ENCODE measurements at places on chromosomes 2 and 18.

DNA sequence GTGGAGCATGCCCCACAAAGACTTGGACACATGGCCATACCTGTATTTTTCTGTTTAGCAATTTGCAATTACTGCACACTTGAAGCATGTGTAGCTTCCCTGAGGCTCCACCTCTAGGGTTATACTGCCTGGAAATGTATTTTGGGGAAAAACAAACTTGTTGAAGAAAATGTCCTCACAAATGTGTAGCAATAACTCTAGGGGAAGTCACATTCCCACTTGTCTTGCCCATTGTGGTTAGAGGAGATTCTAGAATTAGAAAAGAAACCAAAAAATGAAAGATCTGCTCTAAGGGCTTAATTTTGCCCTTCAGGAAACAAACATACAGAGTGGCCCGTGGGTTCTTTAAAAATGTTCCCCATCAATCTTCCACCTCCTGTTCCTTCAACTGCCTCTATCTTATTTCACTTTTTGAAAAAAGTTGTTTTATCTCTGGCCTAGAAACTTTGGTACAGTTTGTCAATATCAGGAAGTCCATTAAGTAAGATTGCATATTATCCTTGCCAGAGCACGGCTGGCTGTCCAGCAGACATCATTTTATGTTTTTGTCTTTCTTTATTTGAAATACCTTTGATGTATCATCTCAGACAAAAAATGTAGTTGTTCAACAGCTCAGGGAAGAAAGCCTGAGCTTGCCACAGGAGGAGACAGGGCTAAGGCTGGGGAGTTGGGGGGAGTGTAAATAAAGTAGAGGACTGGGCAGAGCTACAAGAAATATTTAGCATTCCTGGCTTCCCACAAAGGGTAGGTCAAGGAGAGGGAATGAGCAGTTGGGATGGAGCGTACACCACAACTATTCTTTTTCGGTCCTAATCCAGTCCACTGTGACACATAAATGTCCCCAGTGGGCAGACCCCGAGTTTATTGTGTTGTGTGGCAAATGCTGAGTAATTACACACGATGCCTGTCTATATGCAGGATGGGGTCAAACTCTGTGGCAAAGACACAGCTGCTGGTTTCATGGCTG, 96.8 kb upstream of the CDC42EP3 start:
- DNase-seq: peak; percentile 92

DNA sequence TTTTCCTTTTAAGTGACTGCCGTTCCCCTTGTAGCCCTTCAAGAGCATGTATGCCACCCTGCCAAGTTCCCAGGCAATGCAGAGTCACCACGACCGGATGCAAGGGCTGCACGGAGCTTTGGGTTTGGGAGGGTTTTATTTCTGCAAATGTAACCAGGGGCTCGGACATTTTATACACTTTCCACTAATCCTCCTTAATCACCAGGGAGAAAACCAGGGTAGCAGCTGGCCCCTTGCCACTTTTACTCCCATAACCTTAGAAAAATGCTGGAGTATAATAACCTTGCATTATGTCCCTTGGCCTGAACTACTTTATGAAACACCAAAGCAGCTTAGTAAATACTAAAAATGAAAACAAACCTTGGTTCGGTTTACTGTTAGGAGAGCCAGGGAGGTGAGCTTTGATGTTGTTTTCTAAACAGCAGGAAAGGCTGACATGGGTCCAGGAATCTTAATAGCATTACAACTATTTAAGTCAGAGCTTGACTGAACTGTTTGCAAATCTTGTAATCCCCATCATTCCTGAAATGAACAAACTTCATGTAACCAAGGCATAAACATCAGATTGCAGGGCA, 152.8 kb upstream of the RIOK3 start:
- DNase-seq: no peak

DNA sequence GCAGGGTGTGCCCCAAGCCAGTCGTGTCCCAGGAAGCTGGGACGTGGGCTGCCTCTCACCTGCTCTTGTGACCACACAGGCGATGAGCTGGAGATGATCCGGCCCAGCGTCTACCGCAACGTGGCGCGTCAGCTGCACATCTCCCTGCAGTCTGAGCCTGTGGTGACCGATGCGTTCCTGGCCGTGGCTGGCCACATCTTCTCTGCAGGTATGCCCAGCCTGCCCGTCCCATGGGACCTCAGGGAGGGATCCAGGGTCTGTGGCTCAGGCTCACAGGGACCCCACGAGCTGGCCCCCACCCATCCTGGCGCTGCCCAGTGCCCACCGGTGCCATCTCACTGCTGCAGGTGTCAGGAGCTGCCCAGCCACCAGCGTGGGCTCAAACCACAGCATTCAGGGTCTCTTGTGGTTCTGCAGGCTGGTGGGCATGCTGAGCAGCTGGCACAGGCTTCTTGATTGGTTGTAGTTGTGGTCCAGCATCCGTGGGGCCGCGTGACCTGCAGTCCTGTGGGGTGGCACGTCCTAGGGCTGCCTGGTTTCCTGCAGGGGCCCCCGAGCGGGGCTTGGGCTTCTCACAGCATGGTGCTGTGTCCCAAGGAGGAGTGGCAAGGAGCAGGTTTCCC, 3.8 kb downstream of the BOK start:
- DNase-seq: no peak

DNA sequence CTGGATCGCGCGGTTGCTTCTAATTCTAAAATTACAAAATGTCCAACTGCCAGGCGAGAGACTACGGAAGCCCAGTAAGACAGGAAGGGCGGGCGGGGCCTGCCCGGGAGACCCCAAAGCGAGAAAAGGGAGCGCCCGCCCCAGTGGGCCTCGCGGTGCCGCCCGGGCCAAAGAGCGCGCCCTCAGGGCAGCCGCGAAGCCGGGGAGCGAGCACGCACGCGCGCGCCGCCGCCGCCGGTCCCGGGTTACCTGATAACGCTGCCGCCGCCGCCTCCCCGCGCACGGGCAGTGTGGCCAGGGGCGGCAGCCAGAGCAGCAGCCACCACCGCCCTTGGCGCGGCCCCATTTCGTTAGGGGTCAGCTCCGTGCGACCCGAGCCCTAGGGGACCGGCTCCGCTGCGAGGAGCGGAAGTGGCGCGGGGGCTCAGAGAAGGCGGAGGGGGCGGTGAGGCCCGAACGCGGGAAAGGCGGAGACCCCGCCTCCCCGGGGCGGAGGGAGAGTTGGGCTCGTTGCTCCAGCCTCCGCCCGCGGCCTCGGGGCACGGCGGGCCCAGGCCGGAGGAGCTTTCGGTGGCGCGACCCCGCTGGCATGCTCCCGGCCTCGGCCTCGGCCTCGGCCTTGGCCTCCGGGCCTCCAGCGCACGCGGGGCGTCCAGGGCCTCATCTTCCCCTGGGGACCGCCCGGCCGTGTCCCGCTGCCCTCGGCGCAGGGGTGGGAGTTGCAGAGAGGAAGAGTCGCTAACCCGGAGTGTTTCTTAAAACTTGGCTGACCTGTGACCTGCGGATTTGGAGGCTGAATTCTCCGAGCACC, at the start of gene NEMP2:
Gene NEMP2 (minus strand): TSS at position 413 of the 811 bp plus-strand sequence. CDS start 67 bp downstream, at position 346.
- DNase-seq: peak; percentile 58

GRCh38 chr2:195563857-195564512, 93.0 kb upstream of the SLC39A10 start:
- peak; percentile 86 for DNase-seq

GRCh38 chr2:102253140-102253752, 58.1 kb upstream of the IL1RL1 start:
- DNase-seq: no peak

GRCh38 chr18:76410660-76411417, 84.2 kb downstream of the ZNF516 start:
- DNase-seq: no peak

DNA sequence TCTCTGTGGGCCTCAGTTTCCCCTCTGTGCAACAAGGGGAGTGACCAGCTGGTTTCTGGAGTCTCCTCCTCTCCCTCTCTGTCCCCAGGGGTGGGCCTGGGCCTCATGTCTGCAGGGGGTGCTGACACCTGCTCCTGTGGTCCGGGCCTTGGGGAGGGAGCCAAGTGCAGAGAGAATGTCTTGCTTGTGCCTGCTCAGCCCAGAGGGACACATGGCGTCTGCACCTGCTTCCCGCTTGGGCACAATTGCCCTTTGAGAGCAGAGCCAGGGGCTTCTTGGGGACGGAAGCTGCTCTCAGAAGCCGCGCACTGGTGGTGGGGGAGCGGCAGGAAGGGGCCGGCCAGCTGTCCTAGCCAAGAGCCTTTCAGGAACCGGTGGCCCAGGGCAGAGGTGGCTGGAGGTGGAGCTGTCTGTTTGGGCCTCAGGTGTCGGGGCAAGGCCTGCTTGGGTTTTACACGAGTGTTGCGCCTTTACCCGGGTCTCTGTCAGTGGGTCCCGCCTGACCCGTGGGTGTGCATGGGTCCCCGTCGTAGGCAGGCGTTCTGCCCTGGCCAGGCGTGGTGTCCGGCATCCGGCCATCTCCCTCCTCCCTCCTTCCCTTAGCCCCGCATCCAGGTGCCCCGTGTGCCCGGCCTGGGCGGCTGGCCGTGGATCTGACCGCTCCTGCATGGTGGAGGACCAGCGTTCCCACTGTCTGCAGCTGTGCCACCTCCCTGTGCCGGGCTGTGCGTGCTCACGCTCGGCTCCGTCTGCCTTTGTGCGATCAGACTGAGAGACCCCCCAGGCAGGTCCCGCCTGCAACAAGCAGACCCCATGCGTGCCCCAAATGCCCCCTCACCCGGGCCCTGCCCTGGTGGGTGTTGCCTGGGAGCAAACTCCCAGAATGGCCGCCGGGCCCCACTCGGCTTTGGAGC, 4.0 kb downstream of the NEU4 start:
- DNase-seq: no peak

- no peak for DNase-seq
These were observed 19.0 kb downstream of the DYNC1I2 start for GRCh38 chr2:171706152-171706803.

- no peak for DNase-seq
These were observed 177.8 kb downstream of the BCL2 start for GRCh38 chr18:63141778-63142176.

GRCh38 chr2:200150411-200151086, 155.9 kb upstream of the SPATS2L start:
- no peak for DNase-seq

- no peak for DNase-seq
These were observed 317.3 kb downstream of the RBM43 start for GRCh38 chr2:150944315-150944714.

- DNase-seq: peak; percentile 83
These were observed 1.3 kb upstream of the CLIP4 start for GRCh38 chr2:29113891-29114321.

GRCh38 chr2:118841828-118842461, 5.5 kb downstream of the EN1 start:
- DNase-seq: peak; percentile 27

GRCh38 chr18:22556222-22557167, 138.8 kb upstream of the CTAGE1 start:
- no peak for DNase-seq

DNA sequence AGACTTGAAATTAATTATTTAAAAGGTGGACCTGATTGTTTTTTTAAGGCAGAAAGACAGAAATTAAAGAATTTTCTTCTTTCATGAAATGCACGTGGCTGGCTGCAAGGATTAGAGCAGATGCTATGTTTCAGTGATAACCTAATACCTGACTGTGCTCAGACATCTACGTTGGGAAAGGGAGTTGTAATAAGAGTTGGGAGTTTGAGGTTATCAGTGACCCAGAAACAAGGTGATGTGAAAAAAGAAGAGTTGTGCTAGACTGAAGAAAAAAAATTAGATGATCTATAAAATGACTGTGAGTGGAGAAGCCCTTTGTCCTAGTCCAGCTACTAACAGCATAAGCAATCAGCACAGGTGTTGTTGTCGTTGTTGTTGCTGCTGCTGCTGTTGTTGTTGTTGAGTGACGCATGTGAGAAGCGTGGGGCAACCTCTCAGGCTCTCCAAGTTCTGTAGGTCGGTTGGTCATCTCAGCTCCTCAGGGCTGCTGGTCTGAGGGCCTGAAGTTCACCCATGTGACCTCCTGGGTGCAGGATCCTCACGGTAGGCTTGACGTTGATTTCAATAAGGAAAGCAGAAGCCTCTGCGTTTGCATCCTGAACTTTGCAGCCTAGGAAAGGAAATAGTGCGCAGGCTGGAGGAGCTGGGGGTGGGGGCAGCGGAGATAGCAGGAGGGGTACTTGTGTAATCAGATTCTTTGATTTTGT, 7.6 kb downstream of the POU3F3 start:
- no peak for DNase-seq

DNA sequence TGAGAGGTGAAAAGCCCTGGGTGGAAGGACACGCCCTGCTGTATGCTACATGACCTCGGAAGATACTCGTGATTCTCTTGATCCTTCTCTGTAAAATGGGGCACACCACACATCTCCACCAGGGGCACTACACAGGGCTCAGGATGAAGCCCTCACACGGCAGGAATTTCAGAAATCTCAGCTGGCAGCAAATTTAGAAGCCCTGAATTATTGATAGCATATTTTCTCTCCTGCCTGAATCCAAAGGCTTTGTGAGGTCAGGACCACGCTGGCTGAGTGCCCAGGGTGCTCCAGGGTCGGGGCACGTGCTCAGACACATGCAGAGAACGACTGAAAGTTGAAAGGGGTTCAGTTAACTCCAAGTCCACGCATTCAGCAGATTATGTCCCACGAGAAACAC, 42.1 kb upstream of the GALR1 start:
- peak; percentile 62 for DNase-seq

DNA sequence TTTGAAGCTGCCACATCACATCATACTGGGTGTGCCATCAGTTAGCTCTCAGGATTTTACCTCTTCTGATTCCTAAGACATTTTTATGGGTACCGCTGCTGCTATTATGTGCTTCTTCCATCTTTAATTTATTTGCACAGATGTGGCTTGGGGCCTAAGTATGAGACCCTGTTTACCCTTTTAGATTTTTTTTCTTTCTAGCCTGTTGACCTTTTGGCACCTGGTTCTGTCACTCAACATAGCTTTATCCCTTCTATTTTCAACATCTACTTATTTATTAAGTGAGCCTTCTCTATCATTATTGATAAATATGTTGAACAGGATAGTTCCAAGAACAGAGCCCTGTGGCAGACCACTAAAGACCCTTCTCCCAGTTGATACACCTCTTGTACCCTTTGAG, 57.0 kb downstream of the TET3 start:
- DNase-seq: no peak

DNA sequence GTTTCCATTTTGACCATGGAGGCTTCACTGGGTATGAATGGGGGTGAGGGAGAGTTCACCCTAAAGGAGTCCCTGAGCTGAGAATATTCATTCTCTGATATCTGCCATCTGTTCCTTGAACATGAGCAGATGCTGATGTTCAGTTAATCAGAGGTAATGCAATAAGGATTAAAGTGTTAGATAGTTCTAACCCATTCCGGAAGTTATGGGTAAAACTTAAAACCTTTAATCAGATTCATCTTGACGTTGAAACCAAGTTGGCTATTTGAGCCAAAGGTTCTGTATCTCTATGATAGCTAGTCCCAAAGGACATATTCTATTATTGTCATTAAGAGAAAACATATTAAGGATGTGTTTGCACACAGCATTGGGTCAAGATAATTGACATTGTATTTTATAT, 268.9 kb downstream of the PLCL1 start:
- no peak for DNase-seq

DNA sequence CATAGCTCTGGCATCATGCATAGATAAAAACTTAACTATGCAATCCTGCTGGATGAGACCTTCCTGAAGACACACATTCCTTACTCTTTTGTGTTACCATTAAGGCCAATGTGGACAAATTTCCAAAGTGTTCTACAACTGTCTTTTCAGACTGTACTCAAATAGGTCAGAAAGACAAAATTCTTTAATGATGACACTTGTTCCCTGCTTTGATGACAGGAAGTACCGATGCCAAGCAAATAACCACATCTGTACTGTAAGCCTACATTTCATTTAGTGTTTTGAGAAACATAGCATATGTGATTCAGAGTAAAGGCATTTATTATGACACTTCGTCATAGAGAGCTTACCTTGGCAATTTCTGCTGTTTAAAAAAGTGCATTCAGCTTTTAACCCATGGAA, 55.0 kb downstream of the PMAIP1 start:
- peak; percentile 23 for DNase-seq

GRCh38 chr2:102718387-102719316, 43.2 kb upstream of the TMEM182 start:
- no peak for DNase-seq
